Subcutaneous preadipocyte (primary cell): ENCODE measurements at places on chromosomes 5 and 9. TPM values are rescaled to one million over a fixed set of nuclear protein-coding genes. Genes with fewer than 3 reads are reported as not detected.

CTSV gene
- 0.20 TPM in 1 of 2 replicates, not detected in the other for total RNA-seq

CACNA1B gene
- under 0.01 and 0.20 TPM in 2 replicates for total RNA-seq

ADAMTS13 gene
- total RNA-seq: 0.73 and 1.2 TPM in 2 replicates

SPINK7 gene
- not detected in 2 replicates for total RNA-seq

KCNV2 gene
- total RNA-seq: not detected in 2 replicates

ZNF354C gene
- total RNA-seq: 6.2 and 6.6 TPM in 2 replicates

STK32A gene
- 0.59 and 0.73 TPM in 2 replicates for total RNA-seq

TMC1 gene
- 0.37 and 0.59 TPM in 2 replicates for total RNA-seq

MYMK gene
- not detected in 2 replicates for total RNA-seq

PCDHB5 gene
- under 0.01 and 0.20 TPM in 2 replicates for total RNA-seq

PDLIM4 gene
- 33.6 and 62.1 TPM in 2 replicates for total RNA-seq

ADAMTS6 gene
- 43.7 and 68.6 TPM in 2 replicates for total RNA-seq

HCN1 gene
- total RNA-seq: not detected in 2 replicates

KIF20A gene
- total RNA-seq: 57.1 and 63.9 TPM in 2 replicates

RC3H2 gene
- total RNA-seq: 20.6 and 31.5 TPM in 2 replicates

NAIP gene
- 2.2 and 5.1 TPM in 2 replicates for total RNA-seq

MCIDAS gene
- not detected in 2 replicates for total RNA-seq

LTC4S gene
- not detected in 2 replicates for total RNA-seq

TLR4 gene
- total RNA-seq: 8.8 and 17.4 TPM in 2 replicates

SMC2 gene
- 16.5 and 23.1 TPM in 2 replicates for total RNA-seq

ZCCHC10 gene
- total RNA-seq: 7.3 and 8.6 TPM in 2 replicates

KLHL3 gene
- total RNA-seq: 2.5 and 3.7 TPM in 2 replicates

SPATA6L gene
- total RNA-seq: 0.39 and 1.5 TPM in 2 replicates

VCAN gene
- 278 and 379 TPM in 2 replicates for total RNA-seq

CARD9 gene
- total RNA-seq: 0.78 and 1.1 TPM in 2 replicates

CREBRF gene
- 10.2 and 13.2 TPM in 2 replicates for total RNA-seq

KCNN2 gene
- not detected in 2 replicates for total RNA-seq

BAG1 gene
- 18.6 and 25.0 TPM in 2 replicates for total RNA-seq

SNCAIP gene
- total RNA-seq: under 0.01 and 0.20 TPM in 2 replicates

CDH9 gene
- not detected in 2 replicates for total RNA-seq

NUDT2 gene
- total RNA-seq: 16.9 and 17.8 TPM in 2 replicates

NKD2 gene
- total RNA-seq: 0.20 and 0.73 TPM in 2 replicates

PCDHGA10 gene
- 6.8 and 7.7 TPM in 2 replicates for total RNA-seq
